ENCODE measurements at places on chromosomes 2 and 18.

GRCh38 chr2:240736281-240737250, 44.9 kb downstream of the AQP12A start:
- no peak for DNase-seq

GRCh38 chr18:46435031-46435430, 222.0 kb downstream of the LOXHD1 start:
- DNase-seq: no peak

DNA sequence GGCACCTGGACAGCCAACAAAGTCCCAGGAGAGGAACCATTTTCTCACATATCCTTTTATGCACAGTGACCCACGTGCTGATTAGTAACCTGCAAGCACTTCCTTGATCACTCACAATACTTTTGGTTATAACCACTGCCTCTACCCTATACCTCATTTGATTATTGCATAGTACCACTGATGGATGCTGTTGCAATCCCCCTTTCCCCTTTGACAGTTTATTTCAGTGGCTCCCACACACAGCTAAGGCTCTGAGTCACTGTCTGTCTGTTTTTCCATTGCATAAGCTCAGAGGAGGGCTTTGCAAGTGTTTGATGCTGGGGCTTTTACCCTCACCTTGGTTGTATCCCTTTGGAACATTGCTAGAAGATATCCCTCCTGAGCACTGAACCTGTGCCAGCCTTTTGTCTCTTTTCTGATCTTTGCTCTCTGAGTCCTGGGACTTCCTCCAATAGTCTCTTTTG, 101.7 kb upstream of the RBBP8 start:
- peak; percentile 91 for DNase-seq

- DNase-seq: peak; percentile 62
These were observed at the start of gene ADD2 for GRCh38 chr2:70767699-70768589. Gene ADD2 (minus strand): TSS chr2:70768200. CDS start chr2:70706408, 61,792 bp downstream.

DNA sequence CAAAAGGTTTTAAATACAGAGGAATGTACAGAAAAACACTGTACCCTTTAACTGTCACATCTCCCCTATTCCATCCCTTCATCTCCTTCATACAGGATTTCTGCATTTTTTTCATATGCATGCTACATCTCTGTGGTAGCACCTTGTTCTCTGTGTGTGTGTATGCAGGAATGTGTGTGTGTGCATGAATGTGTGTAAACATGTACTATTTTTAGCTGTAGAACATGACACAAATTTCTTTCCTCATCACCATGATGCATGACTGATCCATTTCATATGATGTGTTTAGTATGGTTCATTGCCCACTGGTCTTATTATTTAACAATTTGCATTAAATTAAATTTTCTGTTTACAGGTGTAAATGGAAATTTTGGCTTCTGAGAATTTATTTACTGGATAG, 21.5 kb upstream of the ZEB2 start:
- DNase-seq: no peak

- no peak for DNase-seq
These were observed 45.1 kb downstream of the HS6ST1 start for GRCh38 chr2:128273469-128274081.

- peak; percentile 6 for DNase-seq
These were observed 277.6 kb downstream of the ZNF804A start for GRCh38 chr2:184875911-184876310.

DNA sequence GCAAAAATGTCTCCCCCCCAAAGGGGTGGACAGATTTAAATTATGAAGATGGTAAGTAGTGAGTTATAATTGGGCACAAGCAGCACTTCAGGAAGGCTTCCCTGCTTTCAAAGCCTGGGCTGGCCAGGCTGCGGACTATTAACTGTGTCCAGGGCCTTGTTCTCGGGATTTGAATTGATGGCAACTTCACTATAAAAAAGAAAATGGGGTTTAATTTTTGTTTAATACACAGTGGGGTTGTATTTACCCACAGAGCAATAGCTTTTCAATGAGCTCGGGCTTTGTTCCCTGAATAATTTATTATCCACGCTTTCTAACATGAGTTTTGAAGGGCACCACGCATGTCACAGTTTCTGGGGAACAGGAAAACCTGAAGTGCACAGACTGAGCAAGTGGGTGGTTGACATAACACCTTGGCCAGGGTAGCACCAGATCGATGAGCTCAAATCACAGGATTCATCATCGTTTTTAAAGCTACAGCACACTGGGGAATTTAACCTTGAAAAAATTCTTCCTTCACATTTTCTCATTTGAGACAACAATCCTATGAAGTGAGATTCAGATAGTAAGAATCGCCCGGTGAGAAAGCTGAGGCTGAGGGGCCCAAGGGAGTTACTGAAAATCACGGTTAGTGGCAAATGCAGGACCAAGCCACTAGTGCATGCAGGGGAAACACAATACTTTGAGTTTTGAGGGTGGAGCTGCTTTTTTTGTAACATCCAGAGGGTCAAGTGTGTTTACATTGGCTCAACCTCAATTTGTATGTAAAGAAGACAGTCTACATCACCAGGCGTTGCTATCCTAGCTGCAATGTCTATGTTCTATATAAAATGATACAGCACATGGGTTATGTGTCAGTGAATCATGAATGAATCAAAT, 28.9 kb upstream of the LMAN1 start:
- no peak for DNase-seq

DNA sequence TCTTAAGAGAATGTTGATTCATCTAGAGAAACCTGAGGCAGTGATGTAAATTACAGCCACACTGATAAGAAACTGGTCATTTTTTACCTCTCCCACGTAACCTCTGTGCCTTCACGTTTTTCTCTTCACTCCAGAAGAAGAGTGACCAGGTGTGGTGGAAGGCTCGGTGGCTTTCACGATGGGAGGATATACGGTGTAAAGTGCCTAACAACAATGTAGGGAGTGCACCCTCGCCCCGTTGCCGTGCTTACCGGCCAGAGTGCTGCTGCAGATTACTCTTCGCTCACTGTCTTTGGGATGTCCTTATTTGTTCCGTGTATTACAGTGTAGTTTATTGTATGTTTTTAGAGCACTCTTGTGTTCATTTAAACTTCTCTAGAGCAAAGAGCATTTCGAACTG, 46.5 kb downstream of the NCK2 start:
- no peak for DNase-seq

DNA sequence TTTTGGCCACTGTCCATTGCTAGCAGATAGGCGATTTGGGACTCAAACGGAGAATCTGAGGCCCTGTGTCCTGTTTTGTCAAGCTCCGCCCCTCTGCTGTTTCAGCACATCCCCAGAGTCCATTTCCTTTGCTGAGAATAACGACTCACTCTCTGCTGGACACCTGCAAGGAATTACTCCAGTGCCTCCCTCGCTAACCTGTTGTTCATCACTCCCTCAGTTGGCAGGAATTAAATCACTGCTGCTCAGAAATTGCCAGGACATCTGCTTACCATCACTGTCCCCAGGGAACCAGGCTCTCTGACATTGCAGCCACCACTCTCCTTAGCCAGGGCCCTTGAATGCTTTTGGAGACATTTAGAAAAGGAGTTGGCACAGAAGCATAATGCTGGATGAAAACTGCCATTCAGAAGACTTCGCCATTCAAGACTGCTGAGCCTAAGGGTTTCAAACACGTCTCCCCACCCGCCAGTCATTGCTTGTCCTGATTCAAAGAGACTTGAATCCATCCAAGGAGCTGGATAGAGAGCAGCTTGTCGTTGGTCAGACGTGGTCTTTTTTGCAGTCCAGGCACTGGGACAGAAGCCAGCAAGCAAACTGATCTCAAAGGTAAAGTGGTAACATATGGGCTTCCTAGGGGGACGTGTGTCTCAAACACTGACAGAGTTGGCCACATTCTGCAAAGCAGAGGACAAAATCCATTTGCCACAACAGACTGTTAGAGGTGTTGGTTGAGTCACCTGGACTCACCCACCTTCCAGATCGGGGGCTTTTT, 155.3 kb downstream of the UXS1 start:
- no peak for DNase-seq

GRCh38 chr2:215832791-215833190, 180.6 kb downstream of the MREG start:
- no peak for DNase-seq

GRCh38 chr2:206368484-206368883, 74.8 kb upstream of the ADAM23 start:
- no peak for DNase-seq

DNA sequence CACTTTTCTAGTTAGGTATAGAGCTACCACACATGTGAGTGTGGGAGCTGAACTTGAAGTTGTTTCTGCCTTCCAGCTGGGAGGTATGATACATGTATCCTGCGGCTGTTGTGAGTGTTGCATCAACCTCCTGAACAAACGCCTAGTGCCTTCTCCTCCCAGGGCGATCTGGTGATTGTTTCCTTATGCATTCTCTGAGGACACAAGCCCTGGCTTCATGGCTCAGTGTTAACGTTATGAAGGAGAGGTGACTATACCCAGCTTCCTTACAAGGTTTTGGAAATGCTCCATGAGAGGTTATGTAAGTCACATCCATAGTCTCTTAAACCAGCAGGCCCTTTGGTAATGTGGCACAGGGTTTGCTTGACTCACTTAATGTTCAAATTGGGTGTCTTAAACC, 64.9 kb downstream of the SPRED2 start:
- peak; percentile 95 for DNase-seq

DNA sequence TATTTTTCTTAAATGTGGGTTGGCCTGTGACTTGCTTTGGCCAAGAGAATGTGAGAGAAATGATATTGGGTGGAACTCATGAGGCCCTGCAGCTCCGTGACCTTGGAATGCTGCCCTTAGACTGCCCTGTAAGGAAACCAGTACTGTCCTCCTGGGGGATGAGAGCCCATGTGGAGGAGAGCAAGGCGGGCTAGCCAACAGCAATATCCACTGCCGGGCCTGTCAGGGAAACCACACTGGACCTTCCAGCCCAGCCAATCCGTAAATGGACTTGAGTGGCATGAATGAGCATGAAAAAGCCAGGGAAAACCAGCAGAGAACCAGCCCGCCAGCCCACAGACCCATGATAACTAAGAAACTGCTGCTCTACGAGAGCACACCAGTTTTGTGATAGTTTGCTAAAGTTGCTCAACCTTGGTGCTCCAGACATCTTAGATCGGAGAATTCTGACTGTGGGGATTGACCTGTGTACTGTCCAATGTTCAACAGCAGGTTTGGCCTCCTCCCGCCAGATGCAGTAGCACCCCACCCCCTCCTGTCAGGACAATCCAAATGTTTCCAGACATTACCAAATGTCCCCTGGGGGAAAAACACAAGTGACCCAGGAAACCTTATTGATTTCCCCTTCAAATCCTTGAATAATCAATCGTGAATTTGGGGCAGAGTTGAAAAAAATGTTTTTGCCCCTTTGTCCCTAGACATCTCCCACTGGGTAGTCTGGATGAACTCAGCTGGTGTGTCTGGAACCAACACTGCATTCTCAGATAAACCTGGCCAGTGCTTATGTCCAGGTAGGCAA, 27.2 kb downstream of the ALPK2 start:
- DNase-seq: no peak

DNA sequence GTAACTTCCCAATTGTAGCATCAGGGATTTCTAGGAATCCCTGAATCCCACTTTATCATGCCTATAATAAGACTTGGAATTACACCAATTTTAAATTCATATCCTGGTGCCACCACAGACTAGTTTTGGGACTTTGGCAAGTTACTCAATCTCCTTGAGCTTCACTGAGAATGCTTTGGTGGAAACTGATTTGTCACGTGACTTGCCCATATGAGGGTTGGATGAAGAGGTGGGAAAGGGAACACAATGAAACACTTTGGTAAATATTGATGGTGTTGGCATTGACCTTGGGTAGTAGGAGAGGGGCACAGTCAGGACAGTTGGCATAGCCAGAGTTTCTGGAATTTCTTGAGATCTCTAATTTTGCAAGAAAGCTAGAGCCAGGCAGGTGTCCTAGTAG, 452.2 kb downstream of the SLC4A3 start:
- DNase-seq: no peak

DNA sequence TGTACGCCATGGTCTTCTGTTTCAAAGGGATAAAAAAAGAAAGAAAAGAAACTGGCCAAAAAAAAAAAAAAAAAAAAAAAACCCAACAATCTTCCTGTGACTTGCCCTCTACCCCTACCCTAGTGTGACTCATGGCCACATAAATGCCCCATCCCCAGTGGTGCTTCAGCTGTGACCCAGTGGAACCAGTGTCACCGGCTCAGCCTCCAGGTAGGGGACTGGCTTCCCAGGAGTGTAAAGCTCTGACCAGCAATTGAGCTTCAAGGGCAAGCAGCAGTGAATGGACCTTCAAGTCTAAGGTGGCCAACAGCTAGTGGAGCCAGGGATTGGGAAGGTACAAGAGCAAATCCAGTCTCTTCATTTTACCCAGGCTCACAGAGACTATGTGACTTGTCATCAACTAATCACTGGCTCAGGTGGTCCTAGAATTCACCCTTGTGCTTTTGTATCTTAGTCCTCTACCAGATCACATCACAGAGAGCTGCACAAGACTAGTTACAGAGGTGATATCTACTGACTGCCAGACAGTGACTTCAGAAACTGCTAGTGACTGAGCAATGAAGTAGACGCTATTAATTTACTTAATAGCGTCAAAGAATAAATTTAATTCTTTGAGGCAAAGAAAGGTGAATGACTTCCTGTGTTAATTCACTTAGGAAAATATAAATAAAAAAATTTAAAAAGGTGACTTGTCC, 1.3 kb upstream of the TGFBRAP1 start:
- no peak for DNase-seq

- DNase-seq: no peak
These were observed 75.0 kb downstream of the CTIF start for GRCh38 chr18:48613589-48614404.

DNA sequence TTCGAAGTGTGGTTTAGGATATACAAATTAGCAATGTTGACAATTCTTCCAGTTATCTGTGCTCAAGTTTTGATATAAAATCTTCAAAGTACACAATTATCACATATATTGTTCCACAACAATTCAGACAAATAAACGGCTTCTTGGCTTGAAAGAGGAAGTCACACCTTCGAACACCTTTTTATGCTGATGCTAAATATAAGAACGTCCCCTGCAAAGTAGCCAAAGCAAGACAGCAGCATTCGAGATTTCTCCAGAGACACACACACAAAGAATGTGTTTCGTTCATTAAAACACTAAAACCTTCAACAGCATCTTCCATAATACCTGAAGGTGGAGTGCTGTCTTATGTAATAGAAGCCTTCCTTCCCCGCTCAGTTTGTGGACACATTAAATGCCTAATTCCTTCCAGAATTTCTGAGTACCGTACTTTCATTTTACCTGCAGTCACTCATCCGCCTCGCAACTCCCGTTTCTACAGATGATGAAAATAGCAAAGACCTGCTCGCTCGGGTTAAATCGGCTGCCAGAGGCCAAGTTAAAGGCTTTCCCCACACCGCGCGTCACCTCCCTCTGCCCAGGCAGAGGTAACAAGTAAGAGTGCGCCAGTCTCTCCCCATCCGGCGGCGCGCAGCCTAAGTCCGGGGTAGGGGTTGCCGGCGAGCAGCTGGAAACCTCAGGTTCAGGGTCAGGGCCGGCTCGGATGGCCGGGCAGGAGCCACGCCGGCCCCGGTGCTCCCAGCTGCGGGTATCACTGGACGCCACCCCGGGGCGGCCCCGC, 847 bp downstream of the SERPINE2 start:
- DNase-seq: peak; percentile 19

GRCh38 chr2:166372046-166372445, 3.7 kb downstream of the SCN9A start:
- peak; percentile 61 for DNase-seq

Data from NCI-H226 (cell line).